Activated CD8-positive, alpha-beta T cell treated with anti-CD3 and anti-CD28 coated beads, Interleukin-2, amount 10 ng/mL, durations not matched to agents 7 days and 5 days (primary cell): ENCODE measurements at places on chromosomes 5 and 9. TPM values are rescaled to one million over a fixed set of nuclear protein-coding genes. Genes with fewer than 3 reads are reported as not detected.

NTNG2 gene
- total RNA-seq, result 4.8 TPM

DNA sequence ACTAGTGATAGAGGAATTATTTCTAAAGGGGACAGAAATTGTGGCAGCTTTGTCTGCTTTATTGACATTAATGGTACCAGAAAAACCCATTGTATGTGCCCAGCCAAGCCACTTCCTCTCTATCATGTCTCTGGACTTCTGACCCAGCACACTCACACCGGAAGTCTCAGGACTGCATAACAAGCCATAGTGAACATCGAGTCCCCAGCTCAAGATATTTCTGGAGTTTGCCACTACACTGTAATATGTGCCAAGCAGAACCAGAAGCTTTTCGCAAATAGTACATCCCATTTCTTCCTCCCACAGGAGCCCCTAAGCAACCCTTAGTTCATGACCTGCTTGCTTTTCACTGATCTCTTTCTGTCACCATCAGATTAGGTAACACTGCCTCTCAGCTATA is 187.4 kb upstream of the GHR start:
- no peak overlapping the region for H3K4me3 ChIP-seq
- no peaks in the 10 kb centered on the region for H3K27me3 ChIP-seq
- H3K27ac ChIP-seq, result no peak overlapping the region
- no peaks in the 10 kb centered on the region for H3K4me1 ChIP-seq
- no peaks in the 10 kb centered on the region for H3K36me3 ChIP-seq
- no peak for DNase-seq

GRCh38 chr5:86979811-86980411 is 287.8 kb upstream of the RASA1 start:
- DNase-seq, result no peak
- no peak overlapping the region for H3K4me3 ChIP-seq
- H3K4me1 ChIP-seq, result no peaks in the 10 kb centered on the region
- H3K36me3 ChIP-seq, result no peaks in the 10 kb centered on the region
- no peak overlapping the region for H3K27ac ChIP-seq

GRCh38 chr9:126624912-126625311 is 11.2 kb downstream of the LMX1B start:
- no peaks in the 10 kb centered on the region for H3K36me3 ChIP-seq
- peaks cover 23% of the 10 kb centered on the region for H3K4me1 ChIP-seq
- peaks cover 89% of the 10 kb centered on the region for H3K27me3 ChIP-seq
- DNase-seq, result no peak
- peak overlapping the region; percentile 28 for H3K4me3 ChIP-seq

- H3K27me3 ChIP-seq, result peaks cover 19% of the 10 kb centered on the region
- H3K4me1 ChIP-seq, result no peaks in the 10 kb centered on the region
- H3K4me3 ChIP-seq, result no peak overlapping the region
These were observed 24.9 kb upstream of the ELAVL2 start for GRCh38 chr9:23850690-23851629.

DNA sequence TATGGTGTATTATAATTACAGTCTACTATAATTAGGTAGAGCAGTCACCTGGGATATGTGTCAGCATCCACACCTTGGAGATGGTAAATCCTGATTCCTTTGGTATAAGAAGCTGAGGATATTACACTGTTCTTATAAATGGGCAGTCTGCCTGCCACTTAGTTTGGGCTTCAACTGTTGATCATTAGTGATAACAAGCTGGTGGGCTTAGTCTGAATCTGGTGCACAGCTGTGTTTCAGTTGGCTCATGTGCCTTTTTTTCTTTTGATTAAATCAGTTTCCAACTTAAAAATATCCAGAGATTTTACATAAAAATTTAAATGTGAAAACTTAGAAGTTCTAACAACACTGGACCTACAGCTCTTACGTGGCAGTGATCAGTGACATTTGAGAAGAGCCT is 21.2 kb downstream of the LVRN start:
- DNase-seq, result no peak
- H3K27ac ChIP-seq, result no peak overlapping the region
- no peaks in the 10 kb centered on the region for H3K4me1 ChIP-seq
- H3K27me3 ChIP-seq, result peaks cover 12% of the 10 kb centered on the region
- H3K36me3 ChIP-seq, result no peaks in the 10 kb centered on the region
- no peak overlapping the region for H3K4me3 ChIP-seq
